ENCODE measurements at places on chromosomes 13 and 19.

DNA sequence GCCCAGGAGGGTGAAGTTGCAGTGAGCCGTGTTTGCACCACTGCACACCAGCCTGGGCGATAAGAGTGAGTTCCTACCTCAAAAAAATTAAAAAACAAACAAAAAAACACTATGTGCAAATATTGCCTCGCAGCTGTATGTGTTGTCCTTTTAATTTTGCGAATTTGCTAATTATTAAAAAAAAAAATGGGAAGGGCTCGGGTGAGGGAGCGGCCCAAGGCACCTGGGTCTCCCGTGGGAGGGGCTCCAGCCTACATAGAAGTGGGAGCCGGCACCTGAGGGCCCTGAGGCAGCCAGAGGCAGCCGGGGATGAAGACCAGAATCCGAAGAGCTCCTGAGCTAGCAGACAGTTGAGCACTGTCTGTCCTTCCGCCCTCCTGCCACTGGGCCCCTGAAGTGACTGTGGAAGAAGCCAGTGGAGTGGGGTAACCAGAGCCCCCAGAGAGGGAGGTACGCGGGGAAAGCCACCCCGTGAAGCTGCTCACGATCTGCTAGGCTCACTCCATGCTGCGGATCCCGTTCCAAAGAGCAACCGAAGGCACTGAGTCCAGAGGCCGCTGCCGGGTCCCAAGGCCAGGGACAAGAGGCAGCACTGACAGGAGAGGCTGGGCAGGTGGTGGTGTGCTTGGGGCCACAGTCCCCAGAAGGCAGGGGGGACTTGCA, 6.5 kb downstream of the IZUMO4 start:
- no peak for DNase-seq

GRCh38 chr19:6697291-6697690, 23.2 kb downstream of the C3 start:
- no peak for DNase-seq

DNA sequence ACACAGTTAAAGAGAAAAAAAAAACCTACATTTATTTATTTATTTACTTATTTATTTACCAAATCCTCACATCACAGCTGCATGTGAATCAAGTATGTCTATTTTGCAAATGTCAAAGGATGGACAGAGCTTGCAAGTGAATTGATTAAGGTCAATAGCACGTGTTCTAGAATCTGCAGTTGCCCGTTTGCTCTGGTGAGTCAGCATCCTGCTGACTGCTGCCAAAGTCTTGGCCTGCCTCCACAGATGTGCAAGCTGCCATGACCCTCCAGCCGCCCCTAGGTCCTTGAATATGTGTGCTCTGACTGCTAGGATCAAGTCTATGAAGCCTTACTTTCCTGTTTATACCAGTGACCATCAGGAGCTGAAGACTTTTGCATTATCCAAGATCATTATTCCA, 320.6 kb downstream of the GPC5 start:
- no peak for DNase-seq

- DNase-seq, result peak; percentile 92
Measured at GRCh38 chr19:8342684-8343482, at the start of gene KANK3. Gene KANK3, minus strand, starts transcription at chr19:8343262. Its CDS starts 5,434 bp downstream, at chr19:8337828.

DNA sequence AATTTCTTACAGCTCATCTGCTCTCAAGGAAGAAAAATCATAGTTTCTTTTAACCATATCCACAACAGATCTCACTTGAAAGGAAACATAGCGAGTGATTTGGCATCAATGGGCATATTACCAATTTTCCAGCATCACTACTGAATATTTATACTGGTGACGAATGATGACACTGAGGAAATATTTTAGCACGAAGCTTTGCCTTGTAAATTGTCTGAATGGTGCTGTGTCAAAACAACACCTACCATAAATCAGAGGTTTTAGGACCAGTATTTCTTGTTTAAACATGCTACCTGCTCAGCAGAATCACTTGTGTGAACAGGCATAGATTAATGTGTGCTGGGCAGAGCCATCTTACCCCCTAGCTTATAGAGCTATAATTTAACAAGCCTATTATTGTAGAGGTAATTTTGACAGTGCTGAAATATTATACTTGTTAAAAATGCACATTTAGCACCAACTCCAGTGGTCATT, 146.8 kb downstream of the ABCC4 start:
- peak; percentile 59 for DNase-seq

GRCh38 chr13:108816375-108816774, 187.0 kb downstream of the MYO16 start:
- no peak for DNase-seq

DNA sequence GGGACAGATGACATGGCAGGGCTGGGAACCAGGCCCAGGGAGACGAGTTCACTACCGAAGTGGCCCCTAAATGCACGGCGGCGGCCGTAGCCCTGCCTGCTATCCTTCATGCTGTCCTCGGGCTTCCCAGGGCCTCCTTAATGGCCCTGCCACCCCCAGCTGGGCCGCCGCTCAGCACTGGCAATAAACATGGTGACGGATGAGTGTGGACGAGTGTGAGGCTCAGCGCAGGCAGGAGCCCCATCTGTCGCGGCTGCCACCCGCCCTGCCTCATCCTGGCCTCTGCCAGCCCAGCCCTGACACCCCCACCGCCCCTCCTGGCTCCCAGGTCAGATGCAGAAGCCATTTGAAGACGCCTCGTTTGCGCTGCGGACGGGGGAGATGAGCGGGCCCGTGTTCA, 13.6 kb downstream of the PIN1 start:
- no peak for DNase-seq

- DNase-seq, result no peak
Measured at GRCh38 chr13:22648320-22648801, 532.4 kb upstream of the SGCG start.

DNA sequence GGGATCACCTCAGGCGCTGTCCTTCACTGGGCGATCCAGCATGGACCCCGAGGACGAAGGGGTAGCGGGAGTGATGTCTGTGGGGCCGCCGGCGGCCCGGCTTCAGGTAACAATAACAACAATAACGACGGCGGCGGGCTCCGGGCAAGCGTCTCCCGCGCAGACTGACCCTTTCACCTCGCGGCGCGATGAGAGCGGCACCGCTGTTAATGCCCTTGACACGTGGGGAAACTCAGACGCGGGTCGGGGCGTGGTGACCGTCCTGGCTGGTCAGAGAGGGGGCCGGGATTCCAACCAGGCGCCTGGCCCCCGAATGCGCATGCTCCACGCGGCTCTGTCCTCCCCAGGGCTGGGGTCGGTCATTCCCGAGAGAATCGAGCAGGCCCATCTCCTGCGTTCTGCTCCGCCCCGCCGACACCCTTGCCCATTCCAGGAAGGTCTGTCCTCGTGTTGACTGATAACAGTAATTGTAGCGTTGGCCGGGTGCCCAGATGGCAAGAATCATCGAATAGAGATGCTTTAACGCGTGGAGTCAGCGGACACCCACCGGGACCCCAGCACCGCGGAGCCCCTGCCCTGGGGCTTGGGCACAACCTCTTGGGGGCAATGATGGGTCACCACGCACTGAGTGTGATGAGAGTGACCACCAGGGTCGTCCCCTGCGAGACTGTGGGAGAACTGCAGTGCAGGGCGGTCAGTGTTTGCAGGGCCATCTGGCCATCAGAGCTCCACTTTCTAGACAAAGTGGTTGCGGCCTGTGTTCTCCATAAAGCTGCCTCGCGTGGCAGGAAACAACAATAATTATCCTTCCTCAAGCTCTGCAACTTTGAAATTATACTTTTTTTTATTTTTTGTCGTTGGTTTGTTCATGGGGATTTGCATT, 528 bp downstream of the ZNF8 start:
- peak; percentile 52 for DNase-seq

DNA sequence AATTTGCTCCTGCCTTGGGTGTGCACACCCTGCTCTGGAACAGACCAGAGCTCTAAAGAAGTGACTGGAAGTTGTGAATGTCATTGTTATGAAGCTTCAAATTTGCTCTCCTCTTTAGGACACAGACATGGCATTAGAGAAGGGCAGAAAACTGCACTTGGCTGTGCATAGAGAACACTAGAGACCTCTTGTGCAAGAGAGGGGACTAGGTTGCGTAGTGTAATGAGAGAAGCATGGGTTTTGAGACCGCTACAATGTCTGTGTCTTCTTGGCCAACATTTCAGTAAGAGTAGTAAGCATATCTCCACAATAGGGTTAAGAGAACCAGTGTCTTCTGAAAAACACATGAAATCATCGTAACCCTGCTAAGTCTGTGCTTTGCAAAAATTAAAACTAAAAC, 423.3 kb downstream of the SPRY2 start:
- DNase-seq, result no peak

- DNase-seq, result no peak
Measured at GRCh38 chr13:99540530-99540929, 39.3 kb downstream of the TM9SF2 start.

GRCh38 chr19:57320180-57321084, at the start of gene ZNF543:
Gene ZNF543, plus strand, starts transcription at chr19:57320472. Its CDS starts 382 bp downstream, at chr19:57320854.
- peak; percentile 99 for DNase-seq

Measured in HT-29 (cell line).